D721Med (cell line): ENCODE measurements at places on chromosomes 11 and 22.

DNA sequence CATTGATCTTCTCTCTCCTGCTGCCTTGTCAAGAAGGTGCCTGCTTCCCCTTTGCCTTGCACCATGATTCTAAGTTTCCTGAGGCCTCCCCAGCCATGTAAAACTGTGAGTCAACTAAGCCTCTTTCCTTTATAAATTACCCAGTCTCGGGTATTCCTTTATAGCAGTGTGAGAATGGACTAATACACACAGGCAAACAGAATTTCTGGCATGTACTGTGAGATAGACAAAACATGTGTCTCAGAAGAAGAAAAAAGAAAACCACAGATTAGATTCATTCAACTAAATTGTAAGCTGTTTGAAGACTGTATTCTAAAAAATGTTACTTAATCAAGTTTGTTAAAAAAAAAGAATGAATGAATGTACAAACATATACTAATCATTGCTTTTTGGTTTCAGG lies 1.5 kb upstream of the MMP20 start:
- DNase-seq = no peak

DNA sequence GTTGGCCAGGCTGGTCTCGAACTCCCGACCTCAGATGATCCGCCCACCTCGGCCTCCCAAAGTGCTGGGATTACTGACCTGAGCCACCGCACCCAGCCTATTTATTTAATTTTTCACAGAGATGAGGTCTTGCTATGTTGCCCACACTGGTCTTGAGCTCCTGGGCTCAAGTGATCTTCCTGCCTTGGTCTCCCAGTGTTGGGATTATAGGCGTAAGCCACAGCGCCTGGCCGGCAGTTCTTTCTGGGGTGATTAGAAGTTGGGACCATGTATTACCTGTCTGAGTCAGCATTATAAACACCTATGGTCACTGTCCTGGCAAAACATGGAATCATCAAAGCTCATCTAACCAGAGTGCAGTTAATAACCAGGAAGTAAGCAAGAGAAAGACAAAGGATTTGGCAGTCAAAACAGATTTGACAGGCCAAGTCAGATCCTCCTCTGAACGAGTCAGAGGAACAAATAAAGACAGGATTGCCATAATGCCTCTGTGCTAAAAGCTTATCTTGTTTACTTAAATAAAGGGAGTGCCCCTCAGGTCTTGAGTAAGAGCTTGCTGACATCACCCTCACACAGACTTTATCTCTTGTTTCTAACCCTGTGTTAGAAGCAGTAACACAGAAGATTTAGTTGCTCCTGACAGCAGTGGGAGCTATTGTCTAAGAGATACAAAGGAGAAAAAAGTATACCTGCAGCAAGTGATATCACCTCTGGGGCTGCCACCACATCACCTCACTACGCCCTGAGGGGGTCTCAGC lies 3.7 kb downstream of the SERPIND1 start:
- no peak for DNase-seq

DNA sequence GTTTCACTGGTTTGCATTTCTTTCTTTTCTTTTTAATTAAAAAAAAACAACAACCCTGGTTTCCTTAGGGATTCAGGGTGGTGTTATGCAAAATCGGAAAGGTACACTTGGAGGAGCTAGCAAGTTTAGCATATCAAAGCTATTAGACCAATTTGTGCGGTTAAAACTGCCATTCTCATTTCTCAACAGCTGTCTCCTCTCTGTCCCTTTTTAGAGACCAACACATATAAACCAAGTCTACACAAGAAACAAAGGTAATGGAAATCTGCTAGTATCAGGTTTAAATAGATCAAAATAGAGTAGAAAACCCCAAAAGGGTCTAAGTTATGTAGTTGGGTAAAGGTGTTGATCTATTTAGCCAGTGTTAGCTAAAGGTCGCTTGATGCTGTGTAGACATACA lies 1.7 kb upstream of the SESN3 start:
- DNase-seq = no peak

DNA sequence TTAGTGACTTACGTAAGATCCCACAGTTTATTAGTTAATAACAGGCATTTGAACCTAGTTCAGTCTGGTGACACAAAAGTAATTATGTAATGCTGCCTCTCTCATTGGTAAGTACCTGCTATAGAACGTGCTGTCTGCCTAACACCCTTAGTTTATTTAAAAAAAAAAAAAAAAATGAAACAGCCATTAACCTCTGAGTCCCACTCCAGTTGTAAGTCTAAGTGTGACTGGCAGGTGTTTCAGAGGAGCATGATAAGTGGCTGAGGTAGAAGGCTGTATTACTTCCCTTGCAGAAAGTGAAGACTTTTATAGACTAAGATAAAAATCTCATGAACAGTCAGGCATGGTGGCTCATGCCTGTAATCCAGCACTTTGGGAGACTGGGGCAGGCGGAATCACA lies 140.5 kb downstream of the TRIM44 start:
- no peak for DNase-seq

DNA sequence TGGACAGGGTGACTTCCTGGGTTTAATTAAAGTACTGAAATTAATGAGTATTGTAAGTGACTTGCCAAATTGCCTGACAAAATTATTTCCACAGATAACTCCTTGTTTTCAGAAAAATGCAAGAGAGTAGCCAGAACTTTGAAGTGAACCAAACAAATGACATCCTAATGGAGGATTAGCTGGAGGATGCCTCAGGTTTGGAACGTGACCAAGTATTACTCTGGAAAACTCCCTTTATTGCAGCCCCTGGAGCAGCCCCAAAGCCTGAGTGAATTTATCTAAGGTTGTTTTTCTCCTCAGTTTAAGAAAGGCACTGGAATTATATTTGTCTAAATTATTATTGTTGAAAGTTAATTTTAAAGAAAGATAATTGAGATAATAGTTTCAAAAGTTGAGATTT lies 343.6 kb upstream of the MTNR1B start:
- no peak for DNase-seq

GRCh38 chr11:119717839-119718534 lies 11.0 kb downstream of the NECTIN1 start:
- no peak for DNase-seq

DNA sequence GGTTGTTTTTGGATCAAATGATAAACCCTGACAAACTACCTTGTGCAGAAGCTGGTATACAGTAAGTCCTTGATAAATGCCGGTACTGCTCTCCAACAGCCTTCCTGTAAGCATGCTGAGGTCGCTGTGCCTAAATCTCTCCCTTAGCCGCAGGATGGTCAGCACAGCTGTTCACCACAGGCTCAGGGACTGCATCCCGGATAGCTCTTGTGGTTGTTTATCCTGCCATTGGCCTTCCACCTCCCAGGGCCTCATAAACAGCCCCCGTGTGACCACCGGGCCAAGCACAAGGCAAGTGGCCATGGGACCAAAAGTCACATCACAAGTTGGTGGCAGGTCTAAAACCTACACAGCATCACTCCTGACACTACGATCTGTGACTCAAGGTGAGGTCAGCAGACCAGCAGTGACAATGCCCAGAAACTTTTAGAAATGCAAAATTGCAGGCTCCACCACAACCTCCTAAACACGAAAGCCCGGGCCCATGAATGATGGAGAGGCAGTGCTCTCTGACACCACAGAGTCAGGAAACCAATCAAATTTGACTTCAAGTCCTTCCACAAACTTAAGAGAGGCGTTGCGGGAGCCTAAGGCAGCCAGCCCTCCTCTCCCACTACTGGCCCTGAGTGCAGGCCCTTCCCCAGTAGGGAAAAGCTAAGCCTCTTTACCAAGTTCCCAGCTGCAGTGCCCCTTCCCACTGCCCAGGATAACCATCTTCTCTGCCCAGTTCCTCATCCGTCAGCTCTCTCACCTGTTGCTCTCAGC lies 3.9 kb downstream of the SPATA19 start:
- DNase-seq = no peak

GRCh38 chr11:68939583-68940555 lies 36.2 kb downstream of the IGHMBP2 start:
- DNase-seq = no peak

GRCh38 chr11:34731603-34732002 lies 110.7 kb downstream of the EHF start:
- no peak for DNase-seq

DNA sequence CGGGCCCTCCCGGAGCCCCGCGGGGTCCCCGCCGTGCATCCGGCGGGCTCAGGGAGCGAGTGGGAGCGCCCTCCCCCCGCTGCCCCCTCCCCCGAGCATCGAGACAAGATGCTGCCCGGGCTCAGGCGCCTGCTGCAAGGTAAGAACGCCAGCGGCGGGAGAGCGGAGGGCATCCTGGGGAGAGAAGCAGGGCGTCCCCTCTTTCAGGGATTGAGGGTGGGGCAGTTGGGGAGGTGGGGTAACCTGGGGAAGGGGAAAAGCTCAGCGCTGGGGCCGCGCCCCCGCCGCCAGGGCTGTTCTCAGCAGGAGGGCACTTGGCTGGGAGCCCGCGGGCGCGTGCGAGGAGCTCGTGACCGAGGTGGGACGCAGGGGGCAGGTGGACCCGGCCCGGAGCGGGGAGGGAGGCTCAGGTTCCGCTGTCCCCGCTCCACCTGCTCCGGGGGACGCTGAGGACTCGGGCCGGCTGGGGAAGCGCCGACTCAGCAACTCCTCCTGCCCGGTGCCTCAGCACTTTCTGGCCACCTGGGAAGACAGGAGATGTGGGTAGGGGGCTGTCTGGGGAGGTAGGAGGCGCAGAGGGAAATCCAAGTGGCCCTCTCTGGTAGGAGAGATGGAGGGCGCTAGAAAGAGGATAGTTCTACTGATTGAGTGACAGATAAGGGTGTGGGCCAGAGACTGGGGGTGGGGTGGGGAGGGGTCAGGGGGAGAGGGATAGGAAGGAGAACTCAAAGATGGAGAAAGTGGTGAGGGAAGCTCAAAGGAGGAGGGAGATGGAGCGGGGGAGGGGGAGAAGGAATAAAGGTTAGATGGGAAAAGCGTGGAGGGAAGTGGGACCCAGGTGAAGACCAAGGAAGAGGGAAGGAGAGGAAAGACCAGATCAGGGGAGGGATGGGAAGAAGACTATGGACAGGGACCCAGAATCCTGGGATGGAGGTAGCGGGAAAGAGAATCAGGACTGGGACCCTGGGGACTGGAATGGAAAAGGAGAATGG lies 726 bp downstream of the RTN4RL2 start:
- DNase-seq = no peak

GRCh38 chr22:31954535-31955523 lies 10.5 kb downstream of the YWHAH start:
- no peak for DNase-seq

- no peak for DNase-seq
Measured at GRCh38 chr11:25777343-25777742, 554.6 kb upstream of the ANO3 start.

DNA sequence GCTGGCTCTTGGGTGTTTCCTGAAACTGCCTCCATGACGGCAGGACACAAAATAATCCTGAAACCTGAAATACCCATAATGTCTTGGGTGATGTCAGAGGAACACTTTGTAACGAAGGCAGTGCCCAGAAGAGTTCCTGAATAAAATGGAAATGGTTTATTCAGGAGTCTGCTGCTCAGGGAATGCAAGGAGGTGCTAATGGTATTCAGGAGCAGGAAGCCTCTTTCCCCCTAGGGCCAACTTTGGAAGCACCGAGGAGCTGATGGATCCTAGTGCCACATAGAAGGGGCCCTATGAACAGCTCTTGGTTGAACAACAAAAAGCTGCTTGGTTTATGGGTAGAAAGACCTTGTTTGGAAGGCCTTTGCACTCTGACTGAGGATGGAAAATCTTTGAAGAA lies 15.5 kb downstream of the TREH start:
- DNase-seq = no peak

GRCh38 chr22:39317775-39318506 lies 1.5 kb downstream of the RPL3 start:
- no peak for DNase-seq

GRCh38 chr11:85590848-85591483 lies 36.2 kb downstream of the DLG2 start:
- no peak for DNase-seq

GRCh38 chr11:11735586-11735985 lies 106.2 kb upstream of the USP47 start:
- no peak for DNase-seq

DNA sequence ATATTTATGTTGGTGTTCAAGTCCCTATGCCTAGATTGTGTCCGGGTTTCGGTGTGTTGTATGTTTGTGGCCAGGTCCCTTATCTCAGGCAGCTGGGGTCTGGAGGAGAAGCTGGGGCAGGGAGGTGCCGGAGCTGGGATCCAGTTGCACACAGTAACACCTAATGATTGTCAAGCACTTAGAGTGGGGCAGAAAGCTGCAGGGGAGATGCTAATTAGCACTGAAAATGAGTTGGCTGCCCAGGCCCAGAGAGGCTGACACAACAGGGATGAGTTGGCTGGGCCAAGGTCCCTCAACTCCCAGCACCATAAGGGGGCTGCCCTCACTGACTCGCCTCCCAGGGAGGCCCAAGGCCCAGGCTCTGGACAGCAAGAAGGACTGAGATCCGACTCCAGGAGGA lies 12.2 kb downstream of the PDE2A start:
- DNase-seq = no peak

DNA sequence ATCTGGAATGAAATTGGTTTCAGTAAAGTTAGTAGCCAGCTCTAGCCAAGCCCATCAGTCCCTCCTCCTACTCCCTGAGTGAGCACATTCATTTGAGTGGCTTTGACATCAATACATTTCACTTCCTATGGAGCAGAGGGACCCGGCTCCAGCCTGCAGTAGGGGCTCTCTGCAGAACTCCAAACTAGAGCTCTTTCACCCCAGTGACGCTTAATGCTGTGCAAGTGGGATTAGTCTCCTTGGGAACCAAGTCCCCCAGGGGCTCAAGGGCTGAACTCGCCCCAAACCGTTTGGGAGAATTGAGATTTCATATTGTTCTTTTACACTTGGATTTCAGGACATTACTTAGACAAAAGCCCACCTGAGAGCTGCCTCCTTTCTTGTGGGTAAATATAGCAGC lies 4.4 kb upstream of the FAM181B start:
- DNase-seq = no peak
